ENCODE measurements at places on chromosomes 11 and 22. TPM values are rescaled to one million over a fixed set of nuclear protein-coding genes. Genes with fewer than 3 reads are reported as not detected.

The SLC22A12 gene
- total RNA-seq, result not detected

The LARGE1 gene
- 4.1 TPM for total RNA-seq

The BTG4 gene
- 0.15 TPM for total RNA-seq

The OR5AR1 gene
- not detected for total RNA-seq

The CARD10 gene
- 29.9 TPM for total RNA-seq

The RAB6A gene
- total RNA-seq, result 69.3 TPM

The APOL5 gene
- total RNA-seq, result not detected

The DSCAML1 gene
- total RNA-seq, result 0.64 TPM

The BACE1-AS gene
- total RNA-seq, result 1.8 TPM

Measured in A549 treated with AZD2906 at 1 μM for 4 hours (cell line).